ENCODE measurements at places on chromosomes 5 and 9.

GRCh38 chr5:118548761-118549720, 439.3 kb downstream of the DTWD2 start:
- DNase-seq = no peak

DNA sequence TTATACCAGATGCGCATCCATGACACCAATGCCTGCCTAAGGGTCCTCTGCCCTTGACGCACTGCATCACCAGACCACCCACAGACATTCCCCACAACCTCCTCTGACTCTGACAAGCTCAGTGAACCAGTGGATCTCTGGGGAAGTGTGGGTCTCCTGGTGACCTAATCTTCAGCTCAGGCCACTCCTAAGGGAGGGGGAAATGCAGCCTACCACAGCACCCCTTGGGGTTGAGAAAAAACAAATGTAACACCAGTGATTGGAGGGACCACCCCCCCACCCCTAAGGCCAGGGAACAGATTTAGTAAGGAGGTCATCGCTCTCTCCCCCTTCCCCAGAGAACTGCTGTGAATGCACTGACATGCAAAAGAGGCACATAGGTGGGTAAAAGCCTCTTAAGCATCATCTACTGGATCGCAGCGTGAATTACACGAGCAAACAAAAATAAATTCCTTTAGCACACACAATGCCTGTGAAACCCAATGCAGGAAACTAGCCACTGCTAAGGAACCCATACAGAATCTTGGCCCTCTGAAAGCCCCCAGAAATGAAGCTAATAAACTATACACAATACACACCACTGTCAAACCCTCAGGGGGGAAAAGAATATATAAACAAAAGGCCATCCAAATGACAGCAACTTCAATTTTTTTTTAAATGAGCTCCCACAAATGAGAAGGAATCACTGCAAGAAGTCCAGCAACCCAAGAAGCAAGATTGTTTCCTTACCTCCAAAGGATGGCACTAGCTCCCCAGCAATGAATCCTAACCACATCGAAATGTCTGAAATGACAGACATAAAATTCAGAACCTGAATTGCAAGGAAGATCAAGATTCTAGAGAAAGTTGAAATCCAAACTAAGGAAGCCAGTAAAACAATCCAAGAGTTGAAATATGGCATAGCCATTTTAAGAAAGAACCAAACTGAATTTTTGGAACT, 513.7 kb upstream of the PTGER4 start:
- no peak for DNase-seq

DNA sequence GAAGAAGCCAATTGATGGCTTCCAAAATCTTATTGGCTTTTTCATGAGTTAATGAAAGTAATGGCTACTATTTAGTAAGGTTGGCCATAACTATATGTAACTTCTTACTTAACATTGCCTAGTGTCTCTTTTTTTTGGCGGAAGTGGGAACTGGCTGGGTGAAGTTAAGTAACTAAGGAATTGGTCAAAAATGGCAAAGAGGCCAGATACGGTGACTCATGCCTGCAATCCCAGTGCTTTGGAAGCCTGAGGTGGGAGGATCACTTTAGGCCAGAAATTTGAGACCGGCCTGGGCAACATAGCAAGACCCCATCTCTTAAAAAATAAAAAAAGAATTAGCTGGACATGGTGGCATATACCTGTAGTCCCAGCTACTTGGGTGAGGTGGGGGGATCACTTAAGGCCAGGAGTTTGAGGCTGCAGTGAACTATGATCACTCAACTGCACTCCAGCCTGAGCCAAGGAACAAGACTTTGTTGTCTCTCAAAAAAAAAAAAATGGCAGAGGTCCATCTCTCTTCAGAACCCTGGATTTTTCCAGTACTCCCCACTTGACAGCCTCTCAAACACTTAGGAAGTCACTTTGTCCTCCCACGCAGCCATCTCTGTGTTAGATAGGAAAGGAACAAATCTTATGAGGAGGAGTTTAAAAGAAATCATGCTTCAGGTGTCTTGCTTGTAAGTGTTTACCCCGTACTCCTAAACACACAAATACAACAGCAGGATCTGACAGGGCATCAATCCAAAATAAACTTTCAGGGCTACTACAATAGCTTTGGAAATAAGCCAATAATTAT, 75.7 kb downstream of the TEK start:
- DNase-seq = no peak

- no peak for DNase-seq
Observed at GRCh38 chr5:96312383-96312782, 120.7 kb downstream of the PCSK1 start.

DNA sequence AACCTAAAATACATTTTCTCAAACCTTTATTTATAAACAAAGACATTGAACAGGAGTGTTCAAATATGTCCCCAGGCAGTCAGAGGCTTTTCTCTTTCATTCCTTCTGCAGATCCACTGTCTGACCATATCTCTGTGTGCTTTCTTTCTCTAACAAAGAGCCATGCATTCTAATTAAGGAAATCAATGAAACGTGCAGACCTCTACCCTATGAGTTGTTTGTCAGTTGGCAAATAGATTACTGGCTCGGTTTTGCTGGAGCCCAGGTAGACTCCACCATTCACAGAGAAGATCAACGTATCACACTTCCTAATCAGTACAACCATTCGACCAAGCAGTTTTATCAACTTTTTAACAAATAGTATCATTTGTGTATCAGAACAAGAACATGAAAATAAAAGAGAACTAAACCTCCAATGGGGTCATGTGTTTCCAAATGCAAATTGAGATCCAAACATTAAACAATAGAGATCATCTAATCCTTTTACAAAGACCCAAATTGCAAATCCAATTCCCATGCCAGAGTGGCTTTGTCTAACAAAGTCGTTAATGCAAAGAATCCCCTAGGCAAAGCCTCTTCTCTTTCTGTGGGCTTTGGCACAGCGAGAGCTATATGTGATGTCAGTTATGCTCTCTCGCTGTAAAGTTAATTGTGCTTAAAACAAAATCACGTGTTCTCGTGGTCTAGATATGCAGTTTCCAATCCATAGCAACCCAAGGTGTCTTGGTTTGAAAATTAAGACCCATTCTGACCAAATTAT, 16.8 kb downstream of the KLF4 start:
- no peak for DNase-seq

DNA sequence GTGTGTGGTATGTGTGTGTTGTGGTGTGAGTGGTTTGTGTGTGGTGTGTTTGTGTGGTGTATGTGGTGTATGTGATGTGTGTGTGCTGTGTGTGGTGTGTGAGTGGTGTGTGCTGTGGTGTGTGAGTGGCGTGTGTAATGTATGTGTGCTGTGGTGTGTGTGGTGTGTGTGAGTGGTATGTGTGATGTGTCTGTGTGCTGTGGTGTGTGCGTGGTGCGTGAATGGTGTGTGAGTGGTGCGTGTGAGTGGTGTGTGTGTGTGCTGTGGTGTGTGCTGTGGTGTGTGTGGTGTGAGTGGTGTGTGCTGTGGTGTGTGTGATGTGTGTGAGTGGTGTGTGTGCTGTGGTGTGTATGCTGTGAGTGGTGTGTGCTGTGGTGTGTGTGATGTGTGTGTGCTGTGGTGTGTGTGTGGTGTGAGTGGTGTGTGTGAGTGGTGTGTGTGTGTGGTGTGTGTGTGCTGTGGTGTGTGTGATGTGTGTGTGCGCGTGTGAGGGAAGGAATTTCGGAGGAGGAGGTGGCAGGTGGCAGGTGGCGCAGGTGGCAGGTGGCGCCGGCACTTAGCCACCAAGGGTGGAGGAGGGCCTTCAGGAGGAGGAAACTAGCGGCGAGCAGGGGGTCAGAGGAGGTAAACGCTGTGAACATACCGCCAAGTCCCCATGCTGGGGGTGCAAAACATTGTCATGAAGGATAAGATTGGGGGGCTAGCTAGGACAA, 191.8 kb downstream of the MELK start:
- DNase-seq = no peak

DNA sequence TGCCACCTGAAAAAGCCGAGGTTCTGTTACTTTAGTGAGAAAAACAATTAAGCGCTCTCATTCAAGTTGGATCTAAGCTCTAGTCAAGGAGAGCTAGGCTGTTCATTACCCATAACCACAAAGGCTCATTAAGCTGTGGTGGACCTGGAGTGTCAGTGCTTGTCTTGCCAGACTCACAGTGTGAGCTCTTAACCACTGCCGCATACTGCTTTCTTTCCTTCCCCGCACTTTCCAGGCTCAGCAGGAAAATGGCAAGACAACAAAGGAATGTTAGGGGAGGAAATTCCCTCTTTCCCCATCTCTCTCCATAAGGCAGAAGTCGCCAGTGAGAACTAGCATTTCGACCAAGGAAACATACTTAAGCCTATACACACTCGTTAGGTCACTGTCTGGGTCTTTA, 467.3 kb downstream of the ENC1 start:
- no peak for DNase-seq

GRCh38 chr5:179307013-179307800, 38.1 kb downstream of the ADAMTS2 start:
- no peak for DNase-seq

DNA sequence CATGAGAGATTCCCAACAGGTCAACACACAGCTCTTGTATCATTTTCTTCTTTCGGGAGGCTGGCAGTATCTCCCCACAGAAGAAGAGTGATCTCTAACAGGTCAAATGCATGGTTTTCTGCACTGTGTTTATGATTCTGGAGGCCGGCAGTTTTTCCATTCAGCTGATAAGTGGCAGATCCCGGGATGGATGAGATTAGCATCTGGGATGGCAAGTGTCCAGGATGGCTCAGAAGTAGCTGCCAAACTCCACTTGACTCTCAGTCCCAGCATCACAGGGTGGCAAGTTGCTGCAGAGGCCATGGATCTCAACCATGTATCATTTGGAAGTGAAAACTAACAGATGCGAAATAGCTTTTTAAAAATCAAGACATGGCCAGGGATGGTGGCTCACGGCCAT, 97.8 kb upstream of the SLC44A1 start:
- no peak for DNase-seq

DNA sequence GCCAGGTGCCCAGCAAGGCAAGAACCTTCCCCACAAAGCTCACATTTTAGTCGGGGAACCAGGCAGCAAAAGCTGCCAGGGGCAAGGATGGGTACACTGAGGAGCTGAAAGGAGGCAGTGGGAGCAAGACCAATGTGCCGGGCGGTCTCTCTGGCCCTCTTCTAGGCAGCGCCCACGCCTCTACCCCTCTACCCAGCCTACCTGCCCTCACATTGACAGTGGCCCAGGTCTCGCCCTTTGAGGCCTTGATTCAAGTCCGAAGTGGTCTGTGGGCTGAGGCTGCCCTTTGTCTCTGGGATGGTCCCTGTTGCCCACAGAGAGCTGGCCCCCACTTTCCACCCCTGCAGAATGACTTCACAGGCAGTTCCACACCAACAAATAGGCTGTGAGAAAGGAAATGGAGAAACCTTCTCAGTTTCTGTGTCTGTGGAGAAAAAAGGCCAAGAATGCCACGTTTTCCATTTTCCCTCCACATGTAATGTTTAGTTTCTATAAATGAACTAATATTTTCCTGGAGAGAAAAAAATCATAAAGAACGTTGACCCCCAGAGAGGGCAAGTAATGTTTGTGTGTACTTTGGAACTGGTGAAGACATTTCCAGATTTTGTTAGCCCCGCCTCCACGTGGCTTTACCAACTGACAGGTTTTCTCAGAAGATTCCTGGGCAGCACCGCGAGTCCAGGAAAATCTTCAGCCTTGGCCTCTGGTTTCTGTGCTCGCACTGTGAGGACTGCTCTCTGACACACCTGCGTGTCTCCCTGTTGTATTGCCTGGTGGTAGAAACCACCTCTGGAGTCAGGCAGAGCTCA, 57.4 kb upstream of the ANGPTL2 start:
- no peak for DNase-seq

DNA sequence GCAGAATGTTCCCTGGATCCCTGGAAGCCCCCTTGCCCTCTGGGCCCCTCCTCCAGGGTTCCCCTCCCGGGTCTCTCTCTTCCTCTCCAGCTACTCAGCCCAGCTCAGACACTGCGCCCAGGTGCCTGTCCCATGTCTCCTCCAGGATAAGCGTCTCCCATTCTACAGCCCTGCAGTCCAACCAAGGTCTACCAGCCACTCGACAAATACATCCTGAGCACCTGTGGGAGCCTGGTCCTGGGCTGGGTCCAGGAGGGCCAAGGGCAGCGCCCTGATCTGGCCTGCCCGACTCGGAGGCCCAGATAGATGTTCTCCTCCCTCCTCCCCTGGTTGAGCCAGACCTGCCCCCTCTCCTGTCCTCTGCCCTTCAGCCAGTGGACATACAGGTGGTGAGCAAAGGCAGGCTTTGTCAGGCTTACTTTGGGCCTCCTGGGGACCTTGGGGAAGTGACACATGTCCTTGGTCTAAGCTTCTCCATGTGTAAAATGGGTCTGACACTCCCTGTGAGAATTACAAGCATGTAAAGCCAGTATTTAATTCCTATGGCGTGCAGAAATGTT, 1.4 kb downstream of the FLT4 start:
- no peak for DNase-seq

GRCh38 chr9:96044401-96044800, 168.9 kb downstream of the ERCC6L2 start:
- DNase-seq = no peak

DNA sequence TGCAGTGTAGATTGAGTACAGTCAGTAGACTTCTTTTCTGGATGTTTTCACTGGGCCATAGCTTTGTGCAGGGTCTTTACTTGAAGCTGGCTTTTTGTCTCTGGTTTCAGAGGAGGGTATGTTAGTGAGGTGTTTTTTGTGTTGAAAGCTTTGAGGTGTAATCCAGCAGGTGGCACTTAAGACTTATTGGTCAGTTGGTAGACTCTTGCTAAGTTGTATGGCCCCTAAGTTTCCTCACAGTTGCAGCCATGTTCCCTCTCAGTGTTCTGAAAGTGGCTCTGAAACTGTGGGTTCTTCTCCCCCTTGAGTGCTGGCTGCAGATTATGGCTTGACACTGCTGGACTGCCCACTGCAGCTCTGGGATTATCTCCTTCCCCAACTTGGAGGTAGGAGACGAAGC, 55.7 kb upstream of the SLC44A1 start:
- DNase-seq = no peak

- no peak for DNase-seq
Observed at GRCh38 chr5:156836846-156837245, 13.2 kb upstream of the PPP1R2B start.

- DNase-seq = no peak
Observed at GRCh38 chr9:108100571-108100970, 611.0 kb upstream of the KLF4 start.

DNA sequence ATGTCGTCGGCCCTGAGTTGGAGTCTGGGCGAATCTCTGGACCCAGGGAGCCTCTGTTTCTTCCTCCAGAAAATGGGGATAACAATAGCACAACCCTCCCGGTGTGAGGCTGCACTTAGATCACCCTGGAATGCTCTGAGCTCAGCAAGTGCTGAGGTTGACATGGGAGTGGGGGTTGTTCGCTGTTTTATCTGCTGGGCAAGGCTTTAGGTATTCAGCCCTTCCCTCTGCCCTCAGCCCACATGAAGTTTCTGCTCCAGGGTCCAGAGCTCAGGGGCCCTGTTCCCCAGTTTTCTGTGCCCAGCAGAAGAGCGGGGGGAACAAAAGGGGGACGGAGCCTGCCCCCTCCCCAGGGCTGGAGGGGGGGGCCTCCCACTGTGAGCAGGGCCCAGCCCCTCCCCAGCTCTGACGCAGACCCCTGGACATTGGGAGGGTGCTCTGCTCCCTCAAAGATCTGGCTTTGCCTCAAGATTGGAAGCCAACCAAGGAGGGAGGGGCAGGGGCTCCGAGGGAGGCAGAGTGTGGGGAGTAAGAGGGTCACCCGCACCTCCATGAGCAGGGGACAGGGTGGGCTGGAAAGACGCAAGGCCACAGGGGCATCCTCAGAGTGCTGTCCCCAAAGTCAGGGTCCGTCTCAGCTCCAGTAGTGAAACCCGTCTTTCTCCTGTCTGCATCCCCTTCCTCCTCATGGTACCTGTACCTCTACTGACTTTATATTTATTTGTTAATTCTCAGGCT, 215.6 kb downstream of the C9orf50 start:
- DNase-seq = no peak

All from germinal center (tissue), 1 donor.